ENCODE measurements at places on chromosomes 5 and 9.

DNA sequence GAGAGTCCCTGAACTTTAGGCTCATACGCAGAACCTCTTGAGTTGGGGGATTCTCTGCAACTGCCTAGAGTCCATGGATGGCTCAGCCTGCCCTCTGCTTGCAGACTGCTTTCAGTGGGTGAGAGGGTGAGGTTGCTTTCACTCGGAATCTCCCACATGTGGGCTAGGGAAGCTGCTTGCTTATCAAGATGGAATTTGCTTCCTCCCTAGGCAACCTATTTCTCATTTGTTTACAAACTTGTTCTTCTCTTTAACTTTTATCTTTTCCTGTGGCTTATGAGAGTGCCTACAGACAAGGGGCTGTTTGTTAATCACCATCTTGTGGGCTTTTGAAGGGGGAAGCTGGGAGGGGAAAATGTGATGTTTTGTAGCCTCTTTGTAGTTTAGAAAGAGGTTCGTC lies 10.0 kb downstream of the TLE4 start:
- DNase-seq: peak; percentile 74

DNA sequence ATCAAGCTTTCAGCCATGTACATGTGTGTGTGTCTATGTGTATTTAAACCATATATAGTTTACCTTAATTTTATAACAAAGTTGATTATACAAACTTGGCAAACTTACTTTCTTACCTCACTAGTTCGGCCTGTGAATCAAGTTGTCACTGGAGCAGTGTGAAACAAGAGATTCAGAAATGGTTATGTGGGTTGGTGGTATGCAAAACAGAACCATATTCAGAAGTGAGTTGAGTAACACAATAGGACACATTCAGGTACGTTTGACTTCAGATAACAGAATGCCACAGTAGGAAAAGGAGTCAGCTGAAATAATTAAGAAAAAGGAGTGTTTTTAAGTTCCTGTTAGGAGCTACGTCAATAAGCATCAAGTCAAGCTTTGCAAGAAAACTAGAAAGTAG lies 21.5 kb downstream of the XPA start:
- DNase-seq: no peak

DNA sequence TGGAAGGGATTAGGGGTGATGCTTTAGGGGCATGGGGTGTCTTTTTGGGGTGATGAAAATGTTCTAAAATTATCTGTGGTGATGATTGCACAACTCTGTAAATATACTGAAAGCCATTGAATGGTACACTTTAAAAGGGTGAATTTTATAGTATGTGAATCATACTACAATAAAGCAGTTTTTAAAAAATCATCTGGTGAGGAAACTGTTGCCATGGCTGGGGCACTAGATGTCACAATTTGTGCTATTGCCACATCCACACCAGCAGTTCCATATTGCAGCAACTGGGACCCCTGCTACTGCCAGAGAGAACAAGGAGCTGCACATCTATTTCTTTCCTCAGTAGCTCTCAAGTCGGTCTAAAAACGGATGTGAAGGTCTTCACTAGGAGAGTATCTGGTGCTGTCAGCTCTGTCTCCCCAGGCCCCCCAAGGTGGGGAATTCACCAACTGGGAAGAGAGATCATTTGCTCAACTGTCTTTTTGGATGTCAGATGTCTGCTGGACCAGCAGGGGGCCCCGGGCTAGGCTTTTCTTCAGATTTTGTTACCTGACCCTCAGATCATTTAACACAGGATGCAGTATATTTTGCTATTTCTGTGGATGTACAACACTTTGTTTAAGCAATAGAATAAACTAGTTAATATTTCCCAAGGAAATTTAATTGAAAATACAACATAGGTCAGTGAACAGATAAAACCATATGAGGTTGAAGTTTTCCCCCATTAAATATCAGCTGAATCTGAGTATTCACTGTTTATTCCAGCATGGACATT lies 13.2 kb downstream of the CMYA5 start:
- DNase-seq: peak; percentile 61

DNA sequence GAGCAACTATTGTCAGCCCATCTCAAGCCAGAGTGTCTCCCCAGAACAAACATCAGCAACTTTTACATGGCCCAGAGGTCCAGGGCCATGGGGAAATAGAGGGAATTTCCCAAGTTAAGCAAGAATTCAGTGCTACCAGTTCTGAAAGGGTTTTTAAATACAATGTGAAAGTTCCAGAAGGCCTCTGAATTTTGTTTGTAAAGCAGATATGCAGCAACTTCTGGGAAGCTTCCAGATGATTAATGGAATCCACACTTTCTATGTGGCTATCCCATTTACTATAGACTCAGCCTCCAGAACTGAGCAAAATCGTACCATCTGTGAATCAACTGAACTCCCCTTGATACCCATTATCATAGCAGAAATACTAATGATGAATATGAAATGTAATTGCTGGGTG lies 93.8 kb downstream of the FEM1C start:
- DNase-seq: peak; percentile 89

DNA sequence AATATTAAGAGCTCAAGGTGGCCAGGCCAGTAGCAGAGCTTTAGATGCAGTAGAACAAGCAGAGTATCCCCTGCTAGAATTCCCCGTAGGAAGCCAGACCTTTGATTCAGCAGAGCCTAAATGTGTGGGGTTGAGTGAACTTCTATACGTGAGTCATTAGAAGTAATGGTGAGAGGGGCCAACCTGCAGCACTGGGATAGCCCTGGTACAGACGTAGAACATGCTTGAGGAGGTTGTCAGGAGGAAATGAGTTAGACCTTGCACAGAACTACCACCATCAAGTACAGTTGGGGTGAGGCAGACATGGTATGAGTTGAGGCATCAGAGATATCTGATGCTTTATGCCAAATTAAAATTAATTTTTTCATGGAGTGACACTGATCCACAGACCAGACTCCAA lies 42.0 kb downstream of the PDCD1LG2 start:
- no peak for DNase-seq

All from AG09309 (cell line).